Mucosa of descending colon (tissue), 3 donors: ENCODE measurements at places on chromosomes 13 and 19.

DNA sequence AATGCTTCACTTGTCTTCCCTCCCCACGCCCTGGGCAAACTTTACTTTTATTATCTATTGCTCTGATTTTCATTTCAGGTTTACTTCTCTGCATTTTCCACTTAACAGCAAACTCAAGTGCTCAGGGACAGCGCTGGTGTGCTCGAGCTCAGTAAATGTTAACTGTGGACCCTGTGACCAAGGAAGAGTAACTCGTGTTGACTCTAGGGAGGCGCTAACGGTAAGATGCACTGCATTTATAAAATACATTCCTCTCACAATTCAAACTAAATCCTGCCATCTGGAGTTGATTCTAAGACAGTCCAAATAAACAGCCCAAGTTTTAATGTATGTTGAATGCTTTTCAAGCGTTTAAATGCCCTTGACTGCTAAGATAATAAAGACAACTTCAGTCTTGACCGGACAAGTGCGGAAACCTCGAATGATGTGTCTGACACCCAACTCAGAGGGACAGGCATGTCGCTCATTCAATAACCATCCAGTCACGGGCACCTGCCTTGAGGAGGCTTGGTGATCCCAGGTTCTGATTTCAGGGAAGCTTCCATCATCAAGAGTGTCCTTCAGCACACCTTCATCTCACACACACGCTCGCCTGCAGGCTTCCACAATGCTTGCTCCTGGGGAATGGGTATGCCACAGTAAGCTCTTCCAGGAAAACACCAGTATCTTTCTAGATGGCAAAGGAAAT, 93.2 kb downstream of the STK24 start:
- DNase-seq, result no peak

GRCh38 chr13:113176280-113176679, 17.8 kb downstream of the PROZ start:
- DNase-seq, result no peak

DNA sequence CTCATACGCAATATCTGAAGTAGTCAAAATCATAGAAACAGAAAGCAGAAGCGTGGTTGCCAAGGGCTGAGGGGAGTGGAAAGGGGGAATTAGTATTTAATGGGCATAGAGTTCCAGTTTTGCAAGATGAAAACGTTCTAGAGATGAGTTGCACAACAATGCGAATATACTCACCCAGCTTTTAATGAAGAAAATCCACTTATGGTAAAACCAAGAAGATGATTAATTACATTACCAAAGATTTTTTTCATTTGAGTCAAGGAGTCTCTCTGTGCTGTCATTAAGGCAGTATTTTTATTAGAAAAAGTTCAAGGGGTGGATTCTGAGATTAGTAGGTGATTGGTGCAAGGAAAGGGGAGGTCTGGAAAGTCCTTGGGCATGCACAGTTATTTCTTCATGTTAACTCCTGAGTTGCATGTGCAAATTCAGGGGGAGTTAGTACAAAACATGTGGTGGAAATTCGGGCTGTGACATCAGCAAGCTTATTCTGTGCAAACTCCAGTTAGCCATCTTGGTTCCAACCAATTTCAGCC, 6.9 kb upstream of the CBY2 start:
- DNase-seq, result no peak

- no peak for DNase-seq
These were observed 149.1 kb downstream of the NUFIP1 start for GRCh38 chr13:44840131-44840530.

DNA sequence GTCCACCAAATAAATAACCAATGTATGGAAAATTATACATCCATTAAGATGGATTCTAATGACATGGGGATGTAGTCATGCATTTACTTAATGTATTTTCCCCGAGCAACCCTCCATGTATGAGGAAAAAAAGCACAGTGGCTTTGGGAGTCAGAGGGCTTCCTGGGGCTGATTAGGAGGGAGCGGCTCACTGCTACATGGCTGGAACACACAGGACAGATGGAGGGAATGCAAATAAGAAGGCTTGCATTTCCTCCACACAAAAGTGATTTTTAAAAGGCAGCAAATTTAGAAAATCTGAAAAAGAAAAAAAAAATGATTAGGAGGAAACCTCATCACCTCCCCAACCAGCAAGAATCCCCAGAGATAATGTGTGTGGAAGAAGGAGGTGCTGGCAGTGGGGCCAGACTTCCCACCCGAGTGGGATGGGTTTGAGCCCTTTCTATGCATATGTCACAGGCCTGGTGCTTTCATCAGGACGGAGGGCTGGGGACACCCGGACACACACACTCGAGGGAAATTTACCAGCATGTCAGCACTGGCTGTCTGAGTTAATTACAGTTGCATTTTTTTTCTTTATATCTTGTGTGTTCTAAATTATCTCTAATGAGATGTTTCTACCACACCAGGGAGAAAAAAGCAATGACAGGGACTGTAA, 118.9 kb downstream of the USP12 start:
- DNase-seq, result no peak

DNA sequence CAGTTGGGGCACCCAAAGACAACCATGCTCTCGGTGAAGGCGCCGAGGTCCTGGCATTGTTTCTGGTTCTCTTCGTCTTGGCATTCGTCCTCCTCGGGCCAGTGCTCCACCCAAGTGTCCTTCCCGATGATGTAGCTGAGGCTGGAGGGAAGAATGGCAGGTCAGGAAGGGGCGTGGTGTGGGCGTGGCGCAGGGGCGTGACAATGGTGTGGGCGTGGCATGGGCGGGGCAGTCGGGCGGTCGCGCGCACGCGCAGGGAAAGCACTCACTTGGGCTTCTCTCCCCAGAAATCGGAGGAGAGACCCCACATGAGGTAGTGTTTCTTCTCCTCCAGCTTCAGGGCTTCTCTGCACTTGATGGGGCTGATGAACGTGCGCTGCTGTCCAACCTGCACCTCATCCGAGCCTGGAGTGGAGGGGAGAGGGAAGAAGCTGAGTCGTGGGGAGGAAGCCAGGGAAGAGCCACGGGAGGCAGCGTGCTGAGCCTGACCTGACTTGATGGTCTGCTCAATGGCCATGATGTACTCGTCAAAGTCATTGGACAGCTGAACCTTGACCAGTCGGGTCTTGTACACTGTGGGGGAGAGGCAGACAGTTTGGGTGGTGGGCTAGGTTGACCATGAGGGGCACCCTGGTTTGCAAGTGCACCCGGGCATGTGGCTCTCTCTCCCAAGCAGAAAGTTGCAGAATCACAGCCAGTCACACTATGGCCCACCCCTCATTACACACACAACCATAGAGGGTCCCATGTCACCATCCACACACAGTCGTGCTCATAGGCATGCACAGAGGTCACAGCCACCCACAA, 8.1 kb upstream of the TNFSF14 start:
- peak; percentile 58 for DNase-seq

- DNase-seq, result no peak
These were observed 932.0 kb downstream of the SLITRK6 start for GRCh38 chr13:84867246-84867645.

DNA sequence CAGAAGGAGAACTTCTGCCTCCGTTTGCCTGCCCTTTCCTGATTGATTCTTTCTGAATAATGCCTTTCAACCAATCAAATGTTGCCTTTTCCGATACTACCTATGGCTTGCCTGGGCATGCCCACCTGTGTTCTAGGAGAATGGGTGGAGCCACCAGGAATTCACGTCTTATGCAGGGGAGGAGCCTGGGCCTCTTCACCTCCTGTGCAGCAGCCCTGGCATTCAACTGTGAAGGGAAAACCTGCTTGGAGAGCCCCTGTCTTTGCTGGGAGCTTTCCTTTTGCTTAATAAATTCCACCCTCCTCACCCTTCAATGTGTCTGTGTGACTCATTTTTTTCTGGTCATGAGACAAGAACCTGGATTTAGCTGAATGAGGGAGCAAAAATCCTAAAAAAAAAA, 730.7 kb downstream of the UQCRFS1 start:
- no peak for DNase-seq

- DNase-seq, result no peak
These were observed 318.3 kb downstream of the NDFIP2 start for GRCh38 chr13:79799059-79799867.

- DNase-seq, result no peak
These were observed 111.2 kb upstream of the SGCG start for GRCh38 chr13:23069566-23069965.

DNA sequence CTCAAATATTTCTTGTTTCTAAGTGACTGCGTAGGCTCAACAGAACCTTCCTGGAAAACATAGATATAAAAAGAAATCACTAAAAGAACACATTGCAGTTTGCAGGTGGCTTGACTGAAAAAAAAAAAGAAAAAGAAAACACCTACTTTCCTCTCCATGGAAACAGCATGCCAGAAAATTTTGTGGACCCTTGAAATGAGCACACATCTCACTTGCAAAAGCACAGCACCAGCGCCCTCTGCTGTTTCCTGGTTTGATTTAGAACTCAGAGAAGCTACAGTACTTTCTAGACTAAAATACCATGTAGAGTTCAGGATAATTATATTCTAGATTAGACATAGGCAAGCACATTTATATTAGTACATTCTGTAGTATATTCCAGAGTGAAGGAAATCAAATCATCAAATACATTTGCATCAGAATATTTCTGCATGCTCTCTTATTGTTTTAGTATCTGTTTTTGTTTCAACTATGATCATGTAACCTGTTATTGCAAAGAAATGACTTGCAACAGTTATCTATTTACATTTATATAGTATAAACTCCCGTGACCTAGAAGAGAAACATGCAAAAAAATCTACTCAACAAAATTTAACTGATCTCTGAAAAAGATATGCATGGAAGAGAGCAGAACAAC, 22.3 kb upstream of the XPO4 start:
- no peak for DNase-seq

- no peak for DNase-seq
These were observed 48.6 kb upstream of the PCDH8 start for GRCh38 chr13:52896827-52897659.

- DNase-seq, result no peak
These were observed 8.5 kb upstream of the TPT1 start for GRCh38 chr13:45349438-45349837.

DNA sequence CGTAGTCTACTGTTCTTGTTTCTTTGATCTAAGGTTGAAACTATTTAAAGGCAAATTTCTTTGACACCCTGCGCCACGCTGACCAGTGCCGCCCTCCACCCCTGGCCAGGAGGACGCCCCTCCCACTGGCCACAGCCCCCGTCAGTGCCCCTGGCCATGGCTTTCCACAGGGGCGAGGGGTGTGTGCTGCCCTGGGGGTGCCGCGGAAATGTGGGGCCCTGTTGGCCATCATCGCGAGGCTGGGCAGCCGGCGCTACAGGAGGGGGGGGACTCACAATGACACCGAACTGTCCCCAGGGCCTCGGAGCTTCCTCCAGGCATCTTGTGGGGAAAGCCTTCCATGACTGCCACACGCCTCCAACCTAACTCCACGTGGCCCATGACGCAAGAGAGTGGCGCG, 10.9 kb downstream of the SHC2 start:
- no peak for DNase-seq

DNA sequence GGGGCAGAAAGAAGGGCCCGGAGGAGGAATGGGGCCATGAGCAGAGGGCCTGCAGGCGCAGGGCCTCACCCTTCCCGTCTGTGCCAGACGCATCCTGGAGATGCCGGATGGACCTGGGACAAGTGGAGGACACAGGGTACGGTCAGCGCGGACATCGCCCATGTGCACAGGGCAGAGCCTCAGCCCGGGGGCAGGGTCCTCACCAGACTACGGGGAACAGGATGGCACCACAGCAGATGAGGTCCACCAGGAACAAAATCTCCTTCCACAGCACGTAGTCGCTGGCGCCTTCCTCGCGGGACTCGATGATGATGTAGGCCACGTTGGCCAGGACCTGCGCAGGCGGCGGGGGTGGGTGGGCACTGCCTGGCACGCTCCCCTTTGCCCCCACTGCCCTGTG, 5.6 kb downstream of the GPR108 start:
- no peak for DNase-seq

GRCh38 chr19:55341171-55341588, 1.5 kb downstream of the KMT5C start:
- DNase-seq, result peak; percentile 82

- no peak for DNase-seq
These were observed 443.5 kb downstream of the HS6ST3 start for GRCh38 chr13:96533408-96533807.

GRCh38 chr13:20407759-20408158, 117.9 kb downstream of the CRYL1 start:
- DNase-seq, result no peak
